ENCODE measurements at places on chromosomes 5 and 9.

- DNase-seq = peak; percentile 65
These were observed 406.6 kb upstream of the TNC start for GRCh38 chr9:115524453-115525059.

- no peak for DNase-seq
These were observed 162.7 kb upstream of the LHFPL2 start for GRCh38 chr5:78811121-78811817.

DNA sequence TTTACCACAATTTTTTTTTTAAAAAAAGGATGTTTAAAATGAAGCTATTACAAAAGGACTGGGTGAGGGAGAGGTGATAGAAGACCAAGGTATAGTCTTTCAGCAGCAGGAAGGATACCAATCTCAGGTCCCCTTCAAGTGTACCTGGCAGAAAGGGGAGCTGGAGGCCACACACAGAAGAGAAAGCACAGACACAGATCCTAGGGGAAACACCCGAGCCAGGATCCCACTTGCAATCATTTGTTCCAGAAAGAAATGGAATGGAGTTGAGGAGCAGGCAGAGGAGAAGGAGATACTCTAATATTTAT lies 5.6 kb downstream of the GNPDA1 start:
- DNase-seq = no peak

- DNase-seq = no peak
These were observed 37.0 kb upstream of the CDC42SE2 start for GRCh38 chr5:131226899-131227298.

DNA sequence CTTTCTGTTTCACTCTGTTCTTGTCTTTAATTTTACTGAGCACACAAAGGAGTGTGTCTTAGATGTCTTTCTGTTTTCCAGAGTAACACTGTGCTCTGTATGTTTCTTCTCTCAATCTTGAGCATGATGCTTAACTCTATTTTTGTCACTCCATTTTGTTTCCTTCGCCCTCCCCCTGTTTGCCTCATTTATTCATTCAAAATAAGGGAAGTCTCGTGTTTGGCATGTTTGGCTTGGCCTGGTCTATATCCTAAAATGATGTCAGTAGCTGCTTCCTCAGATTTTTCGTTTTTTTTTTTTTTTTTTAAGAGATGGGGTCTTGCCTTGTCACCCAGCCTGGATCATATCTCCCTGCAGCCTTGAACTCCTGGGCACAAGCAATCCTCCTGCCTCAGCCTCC lies 22.0 kb downstream of the ZNF618 start:
- no peak for DNase-seq

DNA sequence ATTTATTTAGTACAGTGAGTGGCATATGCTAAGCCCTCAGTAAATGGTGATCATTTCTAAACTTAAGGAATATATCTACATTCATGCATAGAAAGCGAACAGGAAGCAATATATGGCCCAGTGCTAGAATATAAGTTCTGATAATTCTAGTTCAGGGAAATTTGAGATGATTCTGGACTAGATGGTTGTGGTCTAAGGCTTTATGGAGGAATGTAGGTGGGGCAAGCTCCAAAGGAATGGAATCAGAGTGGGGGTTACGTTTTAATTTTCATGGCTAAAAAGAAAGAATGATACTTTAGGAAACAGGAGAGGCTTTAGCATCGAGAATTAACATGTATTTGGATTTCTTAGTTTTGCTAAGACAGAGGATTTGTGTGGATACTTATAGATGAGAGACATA lies 56.1 kb downstream of the MTREX start:
- no peak for DNase-seq

DNA sequence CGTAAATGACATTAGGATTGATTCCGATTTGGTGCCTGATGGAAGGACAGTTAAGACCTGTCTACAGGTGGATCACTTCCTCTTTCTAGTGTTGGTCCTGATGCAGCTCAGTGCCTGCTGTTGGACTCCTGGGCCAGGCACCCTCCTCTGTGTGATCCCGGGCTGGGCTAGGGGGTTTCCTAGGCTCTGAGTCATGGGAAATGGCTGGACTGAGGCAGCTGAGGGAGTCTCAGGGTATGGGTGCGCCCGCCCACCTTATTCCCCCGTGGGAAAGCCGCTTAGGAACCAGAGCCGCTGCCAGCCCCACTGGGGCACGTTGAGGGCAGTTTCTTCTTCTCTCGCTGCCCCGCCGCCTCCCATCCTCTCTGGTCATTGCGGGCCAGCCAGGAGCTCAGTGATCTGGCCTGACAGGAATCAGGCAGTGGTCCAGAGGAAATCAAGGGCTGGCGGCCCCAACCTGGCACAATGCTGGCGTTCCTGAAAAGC lies 12.9 kb downstream of the TCF7 start:
- no peak for DNase-seq

- DNase-seq = no peak
These were observed 358.0 kb upstream of the PCSK5 start for GRCh38 chr9:75532233-75533050.

DNA sequence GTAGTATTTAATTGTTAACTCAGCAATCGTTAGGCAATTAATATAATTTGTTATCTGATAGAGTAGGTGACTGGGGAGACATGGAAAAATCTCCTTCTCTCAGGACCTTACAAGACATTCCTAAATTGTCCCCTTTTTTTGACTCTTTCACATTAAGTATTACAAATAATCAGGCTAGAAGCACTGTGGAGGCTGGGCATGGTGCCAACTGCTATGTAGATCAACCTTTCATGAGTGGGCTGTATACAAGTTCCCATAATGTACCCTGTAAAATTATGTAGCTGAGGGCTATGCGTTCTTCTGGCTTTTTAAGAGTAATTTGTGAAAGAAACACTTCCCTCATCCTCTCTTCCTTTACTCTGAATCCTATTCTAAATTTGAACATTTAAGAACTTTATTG lies 140.2 kb downstream of the NFIB start:
- DNase-seq = no peak

- DNase-seq = no peak
These were observed 34.1 kb upstream of the EFNA5 start for GRCh38 chr5:107704681-107705401.

DNA sequence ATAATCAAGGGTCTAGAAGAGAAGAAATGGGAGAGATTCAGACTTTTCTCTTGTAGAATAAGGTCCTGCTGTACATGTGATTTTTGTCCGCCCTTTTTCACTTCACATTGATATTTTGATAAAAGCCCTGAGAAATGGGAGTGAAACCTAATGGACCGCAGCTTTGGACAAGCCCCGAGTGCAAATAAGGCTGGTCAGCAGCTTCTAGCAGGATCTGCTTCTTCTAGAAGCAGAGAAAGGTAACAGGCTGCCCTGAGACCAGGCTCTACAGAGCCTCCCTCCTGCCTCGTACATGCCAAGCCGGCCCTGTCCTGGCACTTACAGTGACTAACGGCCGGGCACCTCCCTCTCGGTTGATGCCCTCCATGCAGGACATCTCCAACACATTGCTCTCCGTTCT lies 33.4 kb downstream of the ACER2 start:
- no peak for DNase-seq

GRCh38 chr5:135547590-135548254 lies 12.0 kb upstream of the NEUROG1 start:
- no peak for DNase-seq

GRCh38 chr5:91291628-91292569 lies 91.2 kb downstream of the ARRDC3 start:
- DNase-seq = no peak

- no peak for DNase-seq
These were observed 182.2 kb upstream of the ISL1 start for GRCh38 chr5:51201024-51201423.

GRCh38 chr9:86801246-86801645 lies 146.1 kb downstream of the GAS1 start:
- peak; percentile 83 for DNase-seq

DNA sequence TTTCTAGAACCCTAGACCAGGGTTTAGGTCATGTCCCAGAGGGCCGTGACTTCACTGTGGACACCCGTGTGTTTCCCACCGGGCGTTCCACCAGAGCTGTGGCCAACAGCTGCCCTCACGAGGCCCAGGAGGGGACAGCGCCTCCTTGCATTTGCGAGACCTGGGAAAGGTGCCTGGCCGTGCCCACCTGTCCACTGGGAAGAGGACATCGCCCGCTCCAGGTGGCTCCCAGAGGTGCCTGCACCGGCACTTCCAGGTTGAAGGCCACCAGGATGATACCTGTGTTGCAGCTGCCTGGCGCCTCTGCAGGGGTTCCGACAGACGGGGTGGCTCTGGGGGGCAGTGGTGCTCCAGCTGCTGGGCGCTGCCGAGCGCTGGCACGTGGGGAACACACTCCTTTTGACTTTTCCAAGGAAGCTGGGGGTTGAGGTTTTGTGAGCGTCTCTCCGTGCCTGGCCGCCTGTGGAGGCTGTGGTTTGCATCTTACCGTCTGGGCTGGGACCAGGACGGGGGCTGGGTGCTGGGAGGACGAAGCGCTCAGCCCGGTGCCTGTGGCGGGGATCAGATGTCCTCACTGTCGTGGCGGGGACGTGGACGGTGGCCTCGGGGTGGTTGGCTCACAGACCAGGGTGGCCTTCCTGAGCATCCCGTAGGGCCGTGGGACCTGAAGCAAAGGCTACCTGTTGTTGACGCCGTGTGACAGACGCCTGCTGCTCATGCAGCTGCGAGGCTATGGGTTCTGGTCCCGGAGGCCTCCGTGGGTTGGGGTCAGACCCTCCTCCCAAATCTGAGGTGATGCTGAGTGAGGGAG lies 19.2 kb downstream of the NKD2 start:
- DNase-seq = no peak

GRCh38 chr9:4967523-4967922 lies 17.5 kb upstream of the JAK2 start:
- no peak for DNase-seq

DNA sequence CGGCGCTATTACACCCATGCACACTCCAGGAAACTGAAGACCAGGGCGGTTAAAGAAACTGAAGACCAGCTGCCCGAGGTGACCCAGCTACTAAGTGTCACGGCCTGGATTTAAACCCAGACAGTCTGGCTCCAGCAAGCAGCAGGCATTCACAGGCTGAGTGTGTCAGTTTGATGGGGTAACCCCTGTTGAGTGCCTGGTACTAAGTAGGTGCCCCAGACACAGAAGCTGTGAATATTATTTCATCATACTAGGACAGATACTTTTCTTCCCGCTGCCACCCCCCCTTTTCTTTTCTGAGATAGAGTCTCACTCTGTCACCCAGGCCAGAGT lies 7.3 kb downstream of the ENG start:
- no peak for DNase-seq

- DNase-seq = no peak
These were observed 314.5 kb downstream of the ADGRV1 start for GRCh38 chr5:90873033-90873517.

DNA sequence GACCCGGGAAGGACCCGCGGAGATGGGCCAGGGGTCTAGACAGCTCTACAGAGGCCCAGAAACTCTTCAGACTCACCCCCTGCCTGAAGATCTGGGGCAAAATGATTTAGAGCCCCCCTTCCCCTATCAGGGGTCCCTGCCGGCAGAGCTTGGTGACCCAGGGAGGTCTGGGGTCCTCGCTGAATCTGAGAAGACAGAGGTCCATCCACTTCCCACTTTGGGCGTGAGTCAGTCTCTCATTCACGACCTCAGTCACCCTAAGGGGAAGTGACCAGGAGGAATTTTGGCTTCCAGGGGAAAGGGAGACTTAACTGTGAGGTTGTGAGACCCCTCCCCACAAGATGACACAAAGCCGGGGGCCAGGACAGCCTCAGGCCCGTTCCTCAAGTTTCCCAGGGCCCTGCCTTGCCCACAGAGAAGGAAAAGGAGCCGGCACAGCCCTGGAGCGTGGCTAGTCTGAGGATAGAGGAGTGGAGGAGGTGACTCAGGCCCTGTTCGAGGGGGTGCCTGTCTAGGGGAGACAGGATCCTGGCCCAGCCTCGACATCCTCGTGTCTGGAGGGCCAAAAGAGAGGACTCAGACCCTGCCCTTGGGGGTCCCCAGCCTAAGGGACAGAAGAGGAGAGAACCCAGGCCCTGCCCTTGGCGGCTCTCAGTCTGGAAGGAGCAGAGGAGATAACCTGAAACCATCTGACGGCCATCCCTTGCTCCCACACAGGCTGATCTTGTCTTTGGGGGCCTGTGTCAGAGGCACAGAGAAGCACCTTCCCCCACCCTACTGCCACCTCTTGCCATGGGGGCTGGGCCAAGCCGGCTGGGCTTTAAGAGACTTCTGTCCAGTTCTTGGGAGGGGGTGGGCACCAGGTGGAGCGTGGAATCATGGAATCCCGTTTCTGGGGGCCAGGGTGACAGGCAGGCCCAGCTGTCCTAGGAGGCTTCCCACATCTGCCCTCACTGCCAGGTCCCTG lies 889 bp downstream of the PDLIM4 start:
- DNase-seq = no peak

GRCh38 chr5:137627293-137627692 lies 108.6 kb downstream of the KLHL3 start:
- no peak for DNase-seq

GRCh38 chr9:34993502-34994259 lies 4.1 kb downstream of the DNAJB5 start:
- no peak for DNase-seq

GRCh38 chr5:134957920-134958608 lies 9.6 kb upstream of the CATSPER3 start:
- DNase-seq = no peak

GRCh38 chr9:12876872-12877271 lies 102.1 kb downstream of the LURAP1L start:
- no peak for DNase-seq

DNA sequence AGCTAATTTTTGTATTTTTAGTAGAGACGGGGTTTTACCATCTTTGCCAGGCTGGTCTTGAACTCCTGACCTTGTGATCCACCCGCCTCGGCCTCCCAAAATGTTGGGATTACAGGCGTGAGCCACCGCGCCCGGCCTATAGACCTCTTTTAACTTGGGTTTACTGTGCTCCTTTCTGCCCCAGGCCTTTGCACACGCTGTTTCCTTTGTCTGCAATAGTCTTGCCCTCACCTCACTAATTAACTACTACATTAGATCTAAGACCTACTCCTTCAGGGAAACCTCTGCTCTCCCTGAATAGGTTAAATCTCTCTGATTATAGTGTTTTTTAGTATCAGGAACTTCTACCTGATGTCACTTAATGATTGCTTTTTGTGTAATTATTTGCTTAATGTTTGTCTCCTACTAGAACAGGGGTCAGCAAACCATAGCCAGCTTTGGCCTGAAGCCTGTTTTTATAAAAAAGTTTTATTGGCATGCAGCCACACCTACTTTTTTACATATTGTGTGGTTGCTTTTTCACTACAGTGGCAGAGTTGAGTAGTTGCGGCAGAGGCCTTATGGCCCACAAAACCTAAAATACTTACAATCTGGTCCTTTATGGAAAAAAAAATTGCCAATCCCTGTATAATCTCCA lies 31.2 kb upstream of the TLE1 start:
- no peak for DNase-seq

DNA sequence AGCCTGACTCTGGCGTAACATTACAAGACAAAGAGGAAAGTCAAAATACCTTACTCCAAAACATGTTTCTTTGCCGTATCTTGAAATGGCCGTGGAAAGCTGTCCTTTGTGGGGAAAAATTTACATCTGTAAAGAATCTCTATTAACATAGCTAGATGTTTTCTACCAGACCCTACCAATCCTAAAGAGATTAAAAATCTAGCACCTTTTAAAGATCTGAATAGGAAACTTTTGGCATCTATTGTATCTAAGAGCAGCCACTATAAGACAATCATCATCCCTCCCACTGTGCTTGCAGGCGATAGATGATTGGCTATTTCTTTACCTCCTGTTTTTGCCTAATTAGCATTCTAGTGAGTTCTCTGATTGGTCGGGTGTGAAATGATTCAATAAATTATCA lies 82.5 kb upstream of the SNCAIP start:
- no peak for DNase-seq

GRCh38 chr5:62579761-62580160 lies 1.1 kb downstream of the LRRC70 start:
- DNase-seq = no peak
